ENCODE measurements at places on chromosomes 4 and X.

GRCh38 chr4:64617800-64618199 lies 208.6 kb upstream of the TECRL start:
- no peak for DNase-seq

GRCh38 chr4:26126994-26127393 lies 193.8 kb upstream of the RBPJ start:
- DNase-seq: no peak

DNA sequence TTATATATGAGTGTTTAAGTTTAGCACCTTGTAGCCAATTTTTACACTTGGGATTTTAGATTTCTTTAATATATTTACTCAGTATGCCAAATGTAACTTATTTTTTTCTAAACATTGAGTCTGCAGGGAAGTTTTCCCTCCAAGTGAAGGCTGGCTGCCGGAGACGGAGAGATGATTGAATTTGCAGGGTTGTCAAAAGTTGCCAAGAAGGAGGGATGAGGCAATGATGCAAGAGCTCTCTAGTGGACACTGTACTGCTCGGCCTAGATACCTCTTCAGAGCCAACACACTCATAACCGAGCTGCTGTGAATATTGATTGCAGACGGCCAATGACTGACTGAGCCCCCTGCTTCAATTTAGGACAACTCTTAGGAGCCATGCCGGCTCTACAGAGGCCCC lies 318.6 kb upstream of the CASK start:
- DNase-seq: no peak

DNA sequence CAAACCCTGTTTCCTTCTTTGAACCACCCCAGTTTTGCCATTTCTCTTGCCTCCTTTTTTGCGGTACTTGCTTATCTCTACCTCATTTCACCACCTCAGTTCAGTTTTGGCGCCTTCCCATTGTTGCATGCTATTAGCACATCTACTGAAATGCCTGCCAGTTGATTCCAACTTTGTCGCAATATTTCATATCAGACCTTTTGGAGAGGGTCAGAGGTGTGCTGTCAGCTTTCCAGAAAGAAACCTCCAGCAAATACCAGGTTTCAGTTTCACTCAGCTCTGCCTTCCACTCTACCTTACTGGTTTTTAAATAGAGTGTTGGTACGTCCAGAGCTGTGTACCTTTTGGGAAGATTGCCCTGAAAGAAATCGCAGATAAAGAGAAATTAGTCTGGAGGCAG lies 91.9 kb upstream of the CPEB2 start:
- DNase-seq: no peak

GRCh38 chr4:98749206-98749605 lies 90.8 kb upstream of the TSPAN5 start:
- DNase-seq: no peak

- DNase-seq: no peak
These were observed 54.6 kb downstream of the FRMPD3 start for GRCh38 chrX:107504006-107504405.

DNA sequence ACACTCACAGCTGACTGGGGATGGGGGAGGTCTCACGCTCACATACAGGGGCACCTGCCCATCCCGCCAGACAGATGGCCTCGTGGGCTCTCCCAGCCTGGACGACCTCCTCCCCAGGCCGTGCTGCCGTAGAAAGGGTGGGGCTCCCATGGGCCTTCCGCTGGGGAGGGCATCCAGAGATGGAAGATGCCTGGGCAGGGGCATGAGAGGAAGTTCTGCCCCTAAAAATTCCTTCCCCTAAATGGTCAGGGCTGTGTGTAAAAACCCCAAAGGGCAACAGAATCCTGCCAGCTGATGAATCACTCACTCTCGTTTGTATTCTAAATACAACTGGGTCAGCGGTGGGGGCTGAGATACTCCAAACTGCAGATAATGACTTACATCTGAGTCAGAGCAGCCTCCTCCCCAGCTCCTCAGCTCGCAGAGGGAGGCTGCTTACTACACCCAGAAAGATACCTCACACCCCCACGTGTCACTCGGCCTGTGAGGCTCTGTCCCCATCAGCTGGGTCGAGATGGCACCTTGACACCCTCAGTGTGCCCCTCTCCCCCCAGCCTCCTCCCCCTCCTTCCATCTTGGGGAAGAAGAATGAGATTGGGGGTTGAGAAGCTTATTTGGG lies 10.1 kb downstream of the WDR1 start:
- DNase-seq: peak; percentile 84

DNA sequence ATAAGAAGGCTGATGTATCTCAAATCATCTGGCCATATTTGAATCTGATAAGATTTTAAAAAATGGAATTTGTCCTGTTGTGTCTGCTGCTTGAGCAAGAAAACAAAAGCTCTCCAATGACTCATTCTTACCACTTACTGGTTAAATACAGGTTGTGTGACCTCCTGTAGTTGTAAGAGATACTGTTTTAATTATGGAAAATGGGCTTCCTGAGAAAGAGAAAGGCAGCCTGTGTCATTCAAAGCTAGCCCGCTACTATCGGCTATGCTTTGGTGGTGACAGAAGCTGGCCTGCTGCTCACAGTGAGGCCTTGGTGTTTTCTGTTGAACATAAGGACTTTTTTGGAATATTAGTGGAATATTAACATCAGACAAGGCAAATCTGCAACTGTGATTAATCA lies 1722.1 kb upstream of the PCDH10 start:
- no peak for DNase-seq

GRCh38 chr4:128853741-128854140 lies 44.2 kb downstream of the JADE1 start:
- no peak for DNase-seq

DNA sequence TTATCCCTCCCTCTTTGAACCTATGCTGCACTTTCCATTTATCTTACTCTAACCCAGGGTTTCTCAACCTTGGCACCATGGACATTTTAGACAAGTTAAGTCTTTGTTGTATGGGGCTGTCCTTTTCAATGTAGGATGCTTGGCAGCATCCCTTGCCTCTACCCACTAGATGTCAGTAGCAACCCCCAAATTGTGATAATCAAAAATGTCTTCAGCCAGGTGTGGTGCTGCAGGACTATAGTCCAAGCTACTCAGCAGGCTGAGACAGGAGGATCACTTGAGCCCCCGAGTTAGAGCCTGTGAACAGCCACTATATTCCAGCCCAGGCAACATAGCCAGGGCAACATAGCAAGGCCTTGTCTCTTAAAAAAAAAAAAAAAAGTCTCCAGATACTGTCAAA lies 7.0 kb downstream of the LRCH2 start:
- DNase-seq: no peak

GRCh38 chr4:127586922-127587571 lies 45.7 kb upstream of the INTU start:
- DNase-seq: no peak

DNA sequence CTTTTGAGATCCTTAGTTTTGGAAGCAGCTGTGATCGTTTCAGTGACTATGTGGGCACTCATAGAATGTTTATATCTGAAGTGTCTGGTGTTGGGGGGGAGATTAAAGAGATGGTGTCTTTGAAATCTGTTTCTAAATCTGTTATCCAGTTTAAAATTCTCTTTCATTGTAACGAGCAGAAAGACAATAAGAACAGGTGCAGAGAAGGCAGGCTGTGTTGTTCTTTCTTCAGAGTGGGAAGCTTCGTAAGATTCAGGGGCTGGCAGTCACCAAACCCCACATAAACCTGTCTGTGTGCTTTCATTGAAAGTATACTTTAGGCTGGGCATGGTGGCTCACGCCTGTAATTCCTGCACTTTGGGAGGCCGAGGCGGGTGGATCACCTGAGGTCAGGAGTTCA lies 16.3 kb upstream of the DHRSX start:
- DNase-seq: no peak

DNA sequence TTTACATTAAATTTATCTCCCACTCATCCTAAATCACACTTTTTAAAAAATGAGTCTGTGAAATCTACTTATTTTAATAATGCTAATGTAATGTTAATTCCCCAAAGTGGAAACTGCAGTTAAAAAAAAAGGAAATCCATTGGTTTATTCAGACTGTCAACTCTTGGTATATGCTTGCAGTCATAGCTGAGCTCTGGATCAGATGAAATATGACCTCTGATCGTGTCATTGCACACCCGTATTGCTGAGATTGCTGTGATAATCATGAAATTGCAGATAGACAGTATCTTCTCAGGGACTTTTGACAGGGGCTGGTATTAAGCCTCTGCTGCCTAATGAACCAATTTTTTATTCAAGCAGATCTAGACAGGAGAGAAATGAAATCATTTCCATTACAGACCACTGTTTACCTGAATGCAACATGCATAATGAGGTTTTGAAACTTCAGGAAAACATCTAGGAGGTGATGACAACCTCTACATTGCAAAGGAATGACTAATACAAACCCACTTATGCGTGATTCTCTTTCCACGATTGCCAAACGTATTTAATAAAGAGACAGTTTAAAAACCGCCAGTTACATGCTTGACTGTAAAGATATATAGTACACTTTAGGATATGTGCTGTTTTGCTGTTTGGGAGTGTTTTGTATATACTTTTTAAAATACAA lies 138.3 kb upstream of the PUDP start:
- DNase-seq: no peak

DNA sequence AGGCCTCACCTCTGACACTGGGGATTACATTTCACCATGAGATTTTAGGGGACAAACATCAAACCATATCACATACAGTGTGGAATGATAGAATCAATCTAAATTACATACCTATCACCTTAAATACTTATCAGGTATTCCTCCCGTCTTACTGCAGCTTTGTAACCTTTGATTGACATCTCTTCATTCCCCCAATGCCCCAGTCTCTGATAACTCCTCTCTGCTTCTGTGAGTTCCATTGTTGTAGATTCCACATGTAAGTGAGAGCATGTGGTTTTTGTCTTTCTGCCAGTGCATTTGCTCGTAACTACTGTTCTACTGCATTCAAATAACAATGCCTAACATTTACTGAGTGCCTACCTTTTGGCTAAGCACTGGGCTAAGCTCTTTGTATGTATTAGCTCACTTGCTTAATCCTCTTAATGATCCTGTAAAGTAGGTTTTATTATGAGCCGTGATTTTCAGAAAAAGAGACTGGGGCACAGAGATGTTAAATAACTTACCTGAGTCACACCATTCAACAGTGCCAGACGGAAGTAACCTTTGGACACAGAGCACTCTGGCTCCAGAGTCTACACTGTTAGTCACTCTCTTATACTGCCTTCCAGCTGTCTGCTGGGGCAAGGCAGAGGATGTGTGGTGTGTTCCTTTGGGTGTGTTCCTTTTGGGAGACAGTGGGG lies 63.7 kb upstream of the ESX1 start:
- DNase-seq: no peak

DNA sequence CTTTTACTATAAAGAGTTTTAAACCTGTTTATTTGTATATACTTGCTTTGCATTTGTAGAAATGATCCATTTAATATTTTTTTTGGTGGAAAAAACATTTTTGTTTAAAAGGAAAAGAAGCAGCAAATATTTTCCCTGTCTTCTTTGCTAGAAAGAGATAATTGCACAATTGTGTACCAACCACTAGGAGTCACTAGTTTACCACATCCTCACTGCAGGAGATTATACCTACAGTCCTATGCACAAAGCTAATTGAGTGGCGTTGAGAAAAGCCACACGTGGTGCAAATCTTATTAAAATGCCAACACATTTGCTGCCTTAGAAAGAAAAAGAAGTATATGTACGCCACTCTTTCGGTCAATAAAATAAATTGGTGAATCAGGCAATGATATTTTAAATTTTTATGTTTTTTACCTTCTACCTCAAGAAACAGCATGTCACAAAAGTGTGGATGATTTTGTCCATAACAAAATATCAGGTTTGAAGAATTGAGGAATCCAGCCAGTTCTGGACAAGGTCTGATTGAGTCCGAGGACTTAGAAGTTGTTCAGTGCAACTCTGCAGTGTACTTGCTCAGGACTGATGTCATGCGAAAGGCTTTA lies 102.9 kb downstream of the GRXCR1 start:
- no peak for DNase-seq

DNA sequence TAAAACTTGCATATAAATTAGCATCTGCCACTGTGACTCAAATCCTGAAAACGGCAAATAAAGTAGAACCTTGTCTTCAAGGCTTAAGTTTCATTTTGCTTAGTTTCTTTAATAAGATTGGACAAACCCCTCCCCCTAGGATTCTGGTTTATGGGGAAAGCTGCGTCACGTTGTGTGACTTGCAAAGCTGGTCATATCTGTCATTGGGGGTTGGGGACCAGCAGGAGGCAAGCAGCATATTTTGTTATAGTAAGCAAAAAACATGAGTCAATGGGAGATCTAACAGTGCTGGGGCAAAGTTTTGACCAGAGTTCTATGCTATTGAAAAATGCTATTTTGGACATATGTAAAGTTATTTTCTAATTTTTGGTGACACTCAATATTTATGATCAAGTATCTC lies 407.3 kb downstream of the PCDH18 start:
- DNase-seq: no peak

DNA sequence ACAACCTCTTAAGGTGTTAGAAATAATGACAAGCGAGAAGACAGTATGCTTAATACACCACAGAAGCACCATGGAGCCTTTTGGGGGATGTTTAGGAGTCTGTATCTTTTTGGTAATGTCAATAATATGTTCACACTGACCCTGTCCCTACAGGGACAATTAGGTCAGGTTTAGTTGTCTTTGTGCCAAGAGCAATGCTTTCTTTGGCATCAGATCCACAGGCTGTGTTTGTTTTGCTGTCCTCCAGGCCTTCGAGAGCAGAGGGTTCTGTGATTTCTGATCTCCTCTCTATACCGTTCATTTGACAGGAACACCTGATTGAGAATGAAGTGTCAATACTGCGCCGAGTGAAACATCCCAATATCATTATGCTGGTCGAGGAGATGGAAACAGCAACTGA lies 153.8 kb downstream of the DCLK2 start:
- DNase-seq: no peak

- DNase-seq: no peak
These were observed 17.0 kb upstream of the AP1AR start for GRCh38 chr4:112214390-112215264.

DNA sequence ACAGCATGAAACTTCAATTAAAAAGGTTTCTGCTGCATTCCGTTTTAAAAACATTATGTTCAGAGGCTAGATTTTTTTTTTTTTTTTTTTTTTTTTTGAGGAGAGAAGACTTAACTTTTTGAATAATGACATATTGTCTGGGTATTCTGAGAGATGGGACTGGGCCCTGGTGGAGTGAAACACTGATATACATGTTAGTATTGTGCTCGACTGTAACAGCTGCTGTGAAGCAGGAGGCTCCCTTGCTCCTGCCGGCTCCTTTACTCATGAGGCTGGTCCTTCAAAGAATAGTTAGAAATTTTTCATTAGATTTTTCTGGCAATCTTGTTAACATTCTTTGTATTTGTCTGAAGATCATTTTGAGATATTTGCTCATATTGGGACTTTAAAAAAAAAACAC lies 73.3 kb downstream of the TMEM131L start:
- no peak for DNase-seq

DNA sequence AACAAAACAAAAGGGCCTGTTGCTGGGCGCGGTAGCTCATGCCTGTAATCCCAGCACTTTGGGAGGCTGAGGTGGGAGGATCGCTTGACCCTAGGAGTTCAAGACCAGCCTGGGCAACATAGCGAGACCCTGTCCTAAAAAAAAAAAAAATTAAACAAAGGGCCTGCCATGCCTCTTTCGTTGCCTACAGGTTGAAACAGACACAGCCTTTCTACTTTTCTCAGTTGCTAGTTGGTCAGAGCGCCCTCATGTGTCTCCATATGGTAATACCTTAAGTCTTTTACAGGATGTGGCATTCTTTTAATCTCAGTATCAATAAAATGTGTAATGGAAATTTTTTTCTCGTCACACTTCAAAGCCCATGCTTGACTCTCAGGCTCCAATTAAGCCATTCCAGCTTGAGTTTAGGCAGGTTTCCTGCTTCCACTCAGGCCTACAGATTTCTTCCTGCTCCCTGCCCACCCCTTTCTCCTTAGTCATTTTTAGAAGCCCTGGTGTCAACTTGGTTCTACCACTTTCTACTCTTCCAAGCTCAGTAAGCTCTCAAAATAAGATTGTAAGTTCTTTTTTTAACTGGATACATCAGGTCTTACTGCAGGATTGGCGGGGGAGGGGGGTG lies 4.6 kb upstream of the SOWAHD start:
- peak; percentile 71 for DNase-seq

All from CD4-positive, alpha-beta T cell treated with Interleukin-6 for 4 hours (primary cell).